ENCODE measurements at places on chromosomes 6 and 20.

DNA sequence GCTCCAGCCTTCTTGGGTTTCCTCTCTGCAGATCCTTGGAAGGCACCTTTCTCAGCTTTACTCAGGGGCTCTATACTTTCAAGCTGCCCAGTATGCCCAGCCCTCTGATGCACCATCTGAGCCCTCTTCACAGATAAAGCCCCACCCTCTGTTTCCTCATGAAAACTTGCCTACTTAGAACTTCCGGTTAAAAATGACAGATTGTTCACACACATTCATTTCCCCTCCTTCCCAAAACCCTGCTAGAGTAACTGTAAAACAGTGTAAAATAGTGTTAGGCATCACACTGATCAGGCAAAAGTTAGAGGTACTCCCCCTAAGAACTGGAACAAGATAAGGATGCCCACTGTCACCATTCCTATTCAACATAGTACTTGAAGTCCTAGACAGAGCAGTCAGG, 14.0 kb upstream of the GCM1 start:
- DNase-seq: no peak

GRCh38 chr6:71040841-71041240, 84.0 kb upstream of the B3GAT2 start:
- DNase-seq: no peak

- DNase-seq: peak; percentile 49
Observed at GRCh38 chr6:39426073-39426456, 103.6 kb upstream of the KCNK16 start.

- no peak for DNase-seq
Observed at GRCh38 chr6:52564856-52565255, 12.0 kb downstream of the TRAM2 start.

DNA sequence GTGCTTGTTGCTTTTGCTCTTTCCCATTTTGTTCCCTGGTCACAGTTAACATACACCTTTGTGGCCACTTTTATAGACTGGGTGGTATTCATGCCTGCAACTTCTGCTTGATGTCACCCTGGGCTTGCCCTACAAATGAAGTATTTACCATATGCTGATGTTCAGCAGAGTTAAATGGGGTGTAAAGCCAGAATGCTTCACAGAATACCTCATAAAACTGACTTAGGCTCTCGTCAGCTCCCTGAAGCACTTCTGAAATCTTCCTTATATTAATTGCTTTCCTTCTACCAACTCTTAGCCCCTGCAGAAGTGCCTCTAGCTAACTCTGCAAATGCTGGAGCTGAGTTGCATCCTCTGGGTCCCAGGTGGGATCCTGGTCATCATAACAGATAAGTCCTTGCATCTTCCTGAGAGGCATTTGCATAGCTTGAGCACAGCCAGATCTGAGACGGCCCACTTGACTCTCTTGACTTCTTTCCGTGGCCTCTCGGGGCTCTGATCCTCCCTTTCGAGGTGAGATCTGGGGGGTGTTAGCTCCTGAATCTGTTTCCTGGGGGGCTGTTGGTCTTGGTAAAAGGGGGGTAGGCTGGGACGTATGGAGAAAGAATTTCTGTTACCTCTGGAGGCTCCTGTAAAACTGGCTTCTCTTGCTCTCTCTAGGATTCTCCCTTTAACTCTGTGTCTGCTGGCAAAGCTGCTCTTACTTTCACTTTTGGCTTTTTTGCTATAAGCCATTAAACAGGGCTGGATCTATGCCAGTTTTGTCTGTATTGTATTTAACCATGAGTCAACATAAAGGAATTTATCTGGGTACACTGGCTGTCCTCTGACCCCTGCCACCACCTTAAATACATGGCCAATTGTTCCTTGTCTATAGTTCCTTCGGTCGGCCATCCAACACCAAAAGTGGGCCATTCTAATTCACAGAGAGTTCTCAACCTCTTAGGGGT, 223.0 kb upstream of the SYNCRIP start:
- DNase-seq: peak; percentile 7

DNA sequence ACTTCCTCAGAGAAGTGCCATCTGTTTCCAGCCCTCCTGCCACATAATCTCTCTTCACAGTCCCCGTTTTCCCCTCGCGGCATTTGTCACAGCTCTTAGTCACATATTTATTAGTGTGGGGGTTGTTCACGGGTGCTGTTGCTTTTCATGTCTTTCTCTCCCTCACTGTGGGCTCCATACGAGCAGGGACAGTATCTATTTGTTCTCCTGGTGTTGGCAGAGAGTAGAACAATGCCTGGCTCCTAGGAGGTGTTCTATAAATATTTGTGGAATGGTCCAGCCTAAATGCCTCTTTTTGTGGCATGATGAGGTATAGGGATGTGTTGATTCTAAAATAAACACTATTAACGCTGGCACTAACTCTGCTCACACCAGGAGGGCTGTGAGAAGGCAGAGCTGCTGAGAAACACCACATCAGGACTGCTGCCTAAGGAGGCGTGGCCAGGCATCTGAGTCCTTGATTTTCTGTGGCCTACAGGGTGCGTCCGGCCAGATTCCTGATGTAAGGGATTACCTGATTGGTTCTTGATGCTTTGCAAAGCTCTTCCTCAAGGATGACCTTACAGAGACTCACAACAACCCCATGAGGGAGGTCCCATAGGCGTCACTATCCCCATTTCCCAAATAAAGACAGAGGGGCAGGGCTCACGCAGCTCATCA, 219.8 kb upstream of the ARID1B start:
- DNase-seq: no peak

DNA sequence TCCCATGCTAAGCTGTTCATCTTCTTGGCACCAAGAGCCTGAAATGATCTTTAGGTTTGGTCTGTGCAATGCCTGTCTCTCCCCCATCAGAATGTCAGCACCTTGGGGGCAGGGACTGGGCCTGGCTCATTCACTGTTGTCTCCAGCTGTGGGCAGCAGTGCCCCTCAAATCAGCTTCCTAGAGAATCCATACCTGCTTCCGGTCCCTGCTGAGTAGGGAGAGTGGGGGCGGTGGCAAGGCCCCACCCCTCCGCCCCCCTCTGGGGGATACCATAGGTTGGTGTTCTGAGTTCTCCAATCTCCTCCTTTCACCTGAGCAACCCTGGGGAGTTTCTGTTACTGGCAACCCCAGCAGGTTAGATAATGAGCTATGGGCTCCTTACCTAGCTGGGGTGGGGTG, 19.2 kb upstream of the SPDEF start:
- no peak for DNase-seq

DNA sequence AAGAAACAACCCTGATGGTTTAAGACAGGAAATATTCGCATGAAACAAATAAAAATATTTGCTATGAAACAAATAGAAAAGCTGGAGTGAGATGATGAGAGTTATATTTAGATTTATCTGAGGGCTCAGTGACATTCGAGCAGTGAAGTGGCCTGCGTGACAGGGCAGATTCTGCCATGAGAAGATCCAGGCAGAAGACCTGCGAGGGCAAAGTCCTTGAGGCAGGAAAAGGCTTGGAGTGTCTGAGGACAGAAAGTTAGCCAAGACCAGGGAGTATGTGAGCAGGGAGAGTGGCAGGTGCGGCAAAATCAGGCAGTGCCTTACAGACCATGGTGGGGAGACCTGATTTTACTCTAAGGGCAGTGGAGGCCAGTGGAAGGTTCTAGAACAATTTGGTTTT, 66.9 kb upstream of the RIN2 start:
- no peak for DNase-seq

DNA sequence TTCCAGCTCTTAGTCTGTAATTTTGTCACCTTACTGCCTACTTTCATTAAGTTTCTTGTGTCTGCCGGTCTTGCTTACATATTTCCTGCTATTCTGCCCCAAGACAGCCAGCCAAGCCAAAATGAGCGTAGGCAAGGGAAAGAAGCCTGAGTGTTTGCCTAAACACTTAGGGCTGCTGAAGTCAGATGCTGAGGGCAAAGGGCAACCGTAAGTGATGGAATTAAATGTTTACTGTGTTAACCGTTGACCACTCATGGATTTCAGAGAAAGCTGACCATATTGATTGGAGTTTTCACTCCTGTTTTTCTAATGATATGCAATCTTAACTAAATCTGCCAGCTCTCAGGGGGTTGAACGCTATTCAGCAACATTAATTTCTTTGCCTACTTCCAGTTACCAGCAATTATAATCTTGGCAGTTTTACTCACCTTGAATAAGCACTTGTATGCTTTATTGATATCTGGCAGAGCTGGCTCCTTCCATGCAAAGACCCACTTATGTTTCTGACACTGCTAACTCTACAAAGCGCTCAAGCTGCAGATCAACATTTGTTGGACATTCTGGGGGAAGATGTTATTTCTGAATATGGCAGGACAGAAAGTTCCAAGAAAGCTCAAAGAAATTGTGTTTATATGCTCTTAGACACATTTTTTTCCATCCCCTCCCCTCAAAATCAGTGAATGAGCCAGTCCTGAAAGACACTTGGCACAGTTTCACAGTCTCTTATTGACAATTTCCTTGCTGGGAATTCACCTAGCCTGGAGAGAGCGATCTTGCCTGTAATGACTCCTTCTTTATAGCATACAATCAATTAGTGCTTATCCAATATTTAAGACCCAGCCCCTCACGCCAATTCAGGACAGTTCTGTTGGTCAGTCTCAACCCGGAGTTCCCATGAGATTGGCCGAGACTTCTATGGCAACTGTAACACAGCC, 183.8 kb downstream of the PLCB1 start:
- no peak for DNase-seq

- no peak for DNase-seq
Observed at GRCh38 chr6:38234934-38235682, 404.6 kb downstream of the BTBD9 start.

- no peak for DNase-seq
Observed at GRCh38 chr20:51199920-51200319, 177.0 kb upstream of the KCNG1 start.

Data from brain pericyte (primary cell).